RWPE1 (cell line): ENCODE measurements at places on chromosomes 3 and 15.

DNA sequence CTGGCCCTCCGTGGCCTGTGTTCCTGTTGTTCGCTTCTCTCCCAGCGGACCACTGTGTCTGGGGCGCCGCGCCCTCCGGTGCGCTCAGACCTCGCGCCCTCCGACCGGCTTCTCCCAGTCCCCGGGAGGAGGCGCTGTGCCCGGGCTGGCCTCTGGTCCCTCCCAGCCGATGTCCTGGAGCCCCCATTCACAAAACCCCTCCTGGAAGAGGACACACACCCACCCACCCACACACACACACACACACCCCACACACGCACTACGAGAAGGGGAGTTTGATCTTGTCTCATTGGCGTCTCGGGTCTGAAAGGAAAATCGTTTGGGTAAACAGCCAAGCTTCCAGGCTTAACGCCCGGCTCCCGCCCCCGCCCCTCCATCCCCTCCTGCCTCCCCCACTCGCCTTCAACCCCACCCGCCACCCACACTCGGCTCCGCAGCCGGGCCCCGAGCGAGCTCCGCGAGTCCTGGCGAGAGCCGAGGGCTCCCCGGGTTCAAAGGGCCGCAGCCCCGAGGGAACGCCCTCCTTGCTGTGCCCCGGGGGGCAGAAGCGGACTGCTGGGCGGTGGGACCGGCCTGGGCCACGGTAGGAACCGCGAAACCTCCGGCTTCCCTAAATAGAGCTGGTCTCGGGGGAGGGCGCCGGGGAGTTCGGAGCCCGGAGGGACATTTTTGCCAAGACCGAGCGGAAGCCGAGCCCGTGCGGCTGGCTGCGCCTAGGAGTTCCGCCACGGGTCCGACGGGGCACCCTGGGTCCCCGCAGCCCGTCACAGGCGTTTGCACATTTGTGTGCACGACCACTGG is 23.6 kb downstream of the NR2F2 start:
- DNase-seq = no peak

GRCh38 chr3:76402926-76403325 is 617.6 kb upstream of the ZNF717 start:
- no peak for DNase-seq

DNA sequence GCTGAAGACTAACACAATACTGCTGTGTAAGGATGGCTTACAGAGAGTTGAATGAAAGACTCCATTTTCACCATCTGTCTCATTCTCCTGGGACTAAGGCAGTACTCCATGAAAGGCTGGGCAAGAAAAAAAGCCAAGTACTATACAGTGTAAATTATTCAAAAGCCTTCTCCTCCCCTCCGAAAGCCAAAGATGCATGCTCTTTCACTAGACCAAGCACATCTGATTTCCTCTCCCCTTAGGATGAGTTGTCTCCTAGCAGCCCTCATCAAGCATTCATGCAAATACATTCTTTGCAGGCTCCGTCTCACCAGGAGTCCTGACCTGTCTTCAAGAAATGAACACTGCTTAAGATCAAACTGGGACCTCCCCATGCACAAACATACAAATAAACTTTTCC is 133.5 kb upstream of the THBS1 start:
- no peak for DNase-seq

DNA sequence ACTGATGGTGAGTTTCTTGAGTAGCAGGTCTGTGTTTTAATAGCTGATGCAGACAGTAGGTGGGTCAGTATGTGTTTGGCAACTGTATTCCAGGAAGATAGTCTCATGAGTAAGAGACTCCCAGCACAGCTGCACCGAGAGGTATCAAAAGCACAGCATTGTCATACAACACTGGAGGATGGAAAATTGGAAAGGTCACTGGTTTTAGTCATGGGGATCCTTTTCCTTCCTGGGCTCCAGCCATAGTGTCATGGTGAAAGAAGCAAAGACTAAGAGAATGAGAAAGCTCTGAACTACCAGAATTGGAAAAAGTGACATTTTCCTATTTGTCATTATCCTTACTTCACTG is 61.5 kb downstream of the P3H2 start:
- DNase-seq = no peak

- no peak for DNase-seq
Measured at GRCh38 chr15:40080847-40081246, 27.8 kb downstream of the BMF start.

GRCh38 chr15:59170295-59171066 is 36.2 kb upstream of the LDHAL6B start:
- DNase-seq = peak; percentile 47

DNA sequence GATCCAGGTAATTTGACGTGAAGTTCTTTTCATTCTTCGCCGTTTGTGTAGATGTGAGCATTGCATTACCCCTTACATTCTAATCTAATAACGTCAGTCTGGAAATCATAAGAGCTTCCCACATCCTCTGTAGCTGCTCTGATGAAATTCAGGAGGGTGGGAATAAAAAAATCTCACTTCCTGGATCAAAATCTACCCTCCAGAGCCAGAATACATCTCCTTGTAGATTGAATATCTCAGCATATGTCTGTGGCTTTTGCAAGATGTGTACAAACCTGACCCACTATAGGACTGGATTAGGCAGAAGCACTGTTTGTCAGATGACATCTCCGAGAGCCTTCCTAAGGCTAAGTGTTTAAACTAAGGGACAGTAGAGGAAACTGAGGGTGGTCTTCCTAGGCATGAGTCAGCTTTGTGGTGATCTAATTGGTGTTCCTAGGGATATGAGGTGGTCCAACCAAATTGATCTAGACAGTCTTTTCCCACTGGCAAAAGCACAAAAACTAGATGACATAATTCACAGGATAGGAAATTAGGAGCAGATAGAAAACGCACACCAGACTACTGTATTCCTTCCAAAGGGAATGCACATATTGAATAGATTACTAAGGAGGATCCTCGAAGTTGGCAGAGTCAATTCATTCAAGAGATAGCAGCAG is 216.3 kb upstream of the LRTM1 start:
- no peak for DNase-seq

DNA sequence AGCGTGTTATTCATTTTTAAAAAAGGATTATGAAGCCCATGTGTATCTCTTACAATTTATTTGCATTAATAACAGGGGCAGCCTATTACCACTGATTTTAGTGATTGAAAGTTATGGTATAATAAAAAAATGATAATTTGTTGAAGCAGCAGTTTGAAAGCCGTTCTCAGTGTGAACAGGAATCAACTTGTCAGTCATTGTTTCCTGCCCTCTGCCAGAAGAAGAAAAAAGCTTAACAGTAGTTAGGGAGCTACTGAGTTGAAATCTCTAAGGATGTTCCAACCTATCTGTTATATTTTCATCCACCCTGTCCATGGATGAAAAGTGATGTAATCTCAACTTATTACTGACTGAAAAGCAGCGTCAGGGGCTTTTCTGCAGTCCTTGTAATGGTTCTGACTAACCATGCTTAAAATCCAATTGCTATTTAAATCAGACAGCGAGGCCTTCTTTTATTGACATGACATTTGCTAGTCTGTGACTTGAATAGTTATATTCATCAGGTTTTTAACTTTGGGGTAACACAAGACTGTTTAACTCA is 486.7 kb downstream of the ROBO2 start:
- DNase-seq = no peak

DNA sequence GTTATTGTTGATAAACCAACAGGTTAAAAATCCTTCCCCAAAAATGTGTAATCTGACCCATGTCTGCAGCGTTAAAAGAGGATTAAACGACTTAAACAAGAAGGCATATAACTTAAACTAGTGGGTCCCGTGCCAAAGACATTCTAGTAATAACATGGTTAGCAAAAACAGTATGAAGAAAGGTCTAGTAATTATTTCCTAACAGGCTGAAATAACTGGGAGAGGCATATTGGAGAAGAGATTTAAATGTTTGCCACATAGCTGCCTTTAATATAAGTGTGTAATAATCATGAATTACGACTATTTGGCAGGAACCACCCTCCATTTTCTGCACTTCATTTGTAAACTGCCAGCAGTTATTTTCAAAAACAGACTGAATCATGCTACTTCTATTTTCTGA is 67.7 kb upstream of the CSPG5 start:
- DNase-seq = no peak

DNA sequence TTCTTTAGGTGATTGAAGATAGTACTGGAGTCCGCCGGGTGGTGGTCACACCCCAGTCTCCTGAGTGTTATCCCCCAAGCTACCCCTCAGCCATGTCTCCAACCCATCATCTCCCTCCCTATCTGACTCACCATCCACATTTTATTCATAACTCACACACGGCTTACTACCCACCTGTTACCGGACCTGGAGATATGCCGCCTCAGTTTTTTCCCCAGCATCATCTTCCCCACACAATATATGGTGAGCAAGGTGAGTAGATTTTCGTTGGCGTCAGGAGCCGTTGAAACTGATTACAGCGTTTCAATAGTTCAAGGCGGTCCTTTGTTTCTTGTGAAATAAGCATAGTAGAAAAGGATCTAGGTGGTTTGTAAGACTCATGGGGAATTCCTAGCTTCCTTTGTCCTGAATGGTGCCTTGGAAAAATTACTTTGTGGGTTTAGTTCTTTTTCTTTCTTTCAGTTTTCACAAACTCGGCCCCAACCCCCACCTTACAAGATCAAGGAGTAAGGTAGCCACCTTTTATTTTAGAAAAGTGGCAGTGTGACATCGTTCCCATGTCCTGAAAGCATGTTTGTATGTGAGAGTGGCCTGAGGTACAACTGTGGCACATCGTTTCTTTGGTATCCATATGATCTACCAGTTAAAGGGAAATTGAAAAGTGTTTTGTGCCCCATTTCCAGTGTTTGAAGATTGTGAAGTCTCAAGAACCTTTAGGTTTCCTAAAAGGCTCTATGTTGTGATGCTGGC is 200.6 kb downstream of the GHSR start:
- DNase-seq = no peak

DNA sequence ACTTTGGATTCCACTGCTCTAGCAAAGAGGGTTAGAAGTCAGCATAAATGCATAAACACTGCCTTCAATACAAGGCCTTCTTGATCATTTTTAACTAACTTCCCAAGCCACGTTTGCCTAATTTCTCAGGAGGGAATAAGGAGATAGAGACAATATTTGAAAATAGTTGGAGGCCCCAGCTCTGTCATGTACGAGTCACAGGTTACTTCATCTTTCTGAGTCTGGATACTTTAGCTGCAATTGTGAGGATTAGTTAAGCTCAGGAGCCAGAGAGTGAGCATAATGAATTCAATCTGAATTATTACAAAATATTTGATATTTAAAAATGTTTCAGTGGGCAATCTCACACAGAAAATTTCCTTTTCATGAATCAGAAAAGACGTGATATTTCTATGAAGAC is 298.9 kb downstream of the SHOX2 start:
- DNase-seq = peak; percentile 17

DNA sequence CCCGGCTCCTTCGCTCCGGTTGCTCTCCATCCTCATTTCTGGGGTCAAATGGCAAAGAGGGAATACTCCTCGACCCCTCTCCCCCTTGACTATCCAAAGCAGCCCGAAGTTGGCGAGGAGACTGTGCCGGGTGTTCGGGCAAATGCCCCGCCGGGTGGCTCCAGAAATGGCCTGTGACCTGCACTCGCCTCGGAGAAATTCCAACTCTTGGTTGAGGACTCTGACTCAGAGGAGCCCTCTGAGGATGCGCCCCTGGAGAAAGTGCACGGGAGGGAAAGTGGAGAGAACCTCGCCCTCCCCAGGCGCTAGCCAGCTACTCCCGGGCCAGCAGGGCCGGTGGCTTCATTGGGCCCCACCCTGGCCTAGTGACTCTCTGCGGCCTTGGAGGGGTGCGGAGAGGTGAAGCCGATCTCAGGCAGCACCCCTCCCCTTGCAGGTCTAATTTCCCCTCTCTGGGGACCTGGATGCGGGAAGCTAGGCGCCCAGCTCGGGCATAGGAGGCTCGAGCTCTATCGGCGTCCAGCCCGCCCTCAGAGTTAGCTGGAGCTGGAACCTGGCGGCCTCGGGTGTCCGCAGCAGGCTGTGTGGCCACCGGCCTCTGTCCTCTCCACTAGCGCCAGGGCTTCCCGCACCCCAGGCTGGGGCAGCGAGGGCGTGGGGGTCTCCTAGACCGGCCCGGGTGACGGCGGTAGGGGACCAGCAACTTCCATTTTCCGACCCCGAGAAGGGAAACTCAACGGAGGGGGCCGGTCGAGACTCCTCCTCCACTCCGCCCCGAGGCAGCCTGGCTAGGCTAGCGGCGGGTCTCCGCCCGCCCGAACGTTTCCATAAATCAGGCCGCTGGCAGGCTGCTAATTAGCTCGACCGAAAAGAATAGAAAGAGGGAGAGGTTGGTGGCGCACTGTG is 29.4 kb downstream of the NR2F2 start:
- no peak for DNase-seq

- DNase-seq = no peak
Measured at GRCh38 chr3:61824553-61825135, 263.3 kb downstream of the PTPRG start.

DNA sequence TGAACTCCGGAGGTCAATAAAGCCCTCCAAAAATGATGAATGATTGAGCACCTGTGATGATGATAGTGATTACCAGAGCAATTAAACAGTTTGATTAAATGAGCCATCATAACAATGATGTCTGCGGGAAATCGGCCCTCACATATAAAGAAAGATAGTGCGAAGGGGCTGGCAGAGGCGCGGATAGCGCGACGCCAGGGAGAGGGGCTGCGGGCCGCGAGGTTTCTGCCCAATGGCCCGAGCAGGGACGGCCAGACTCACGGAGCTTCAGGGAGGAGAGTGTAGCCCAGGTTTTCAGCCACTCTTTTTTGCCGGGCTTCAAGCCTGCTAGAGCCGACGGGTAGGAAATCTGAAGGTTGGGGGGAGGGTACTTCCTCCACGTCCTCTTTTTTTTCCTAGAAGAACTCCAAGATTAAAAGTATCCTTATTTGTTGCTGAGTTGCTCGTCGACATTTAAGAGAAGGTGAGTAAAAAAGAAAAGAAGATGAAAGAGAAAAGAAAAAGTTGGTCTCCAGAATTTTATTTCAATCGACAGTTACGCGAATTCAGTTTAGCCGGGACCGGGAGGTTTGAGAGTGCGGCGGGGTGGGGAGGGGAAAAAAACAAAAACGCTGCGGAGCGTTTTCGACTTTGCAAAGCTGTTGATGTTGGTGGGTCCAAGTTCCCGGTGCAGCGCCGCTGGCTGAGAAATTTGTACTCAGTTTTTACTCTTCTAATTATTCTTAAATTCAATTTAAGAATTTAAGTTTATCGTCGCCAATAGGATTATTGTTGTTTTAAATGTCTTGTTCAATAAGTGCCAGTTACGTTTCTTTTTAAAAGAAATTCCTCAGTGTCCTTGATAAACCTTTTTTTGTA is 2.2 kb upstream of the MEIS2 start:
- no peak for DNase-seq

GRCh38 chr15:58307313-58307961 is 124.4 kb upstream of the LIPC start:
- peak; percentile 24 for DNase-seq

- DNase-seq = no peak
Measured at GRCh38 chr3:120049881-120050539, 44.2 kb downstream of the GSK3B start.

GRCh38 chr3:146780251-146780650 is 175.1 kb upstream of the PLSCR5 start:
- DNase-seq = no peak

DNA sequence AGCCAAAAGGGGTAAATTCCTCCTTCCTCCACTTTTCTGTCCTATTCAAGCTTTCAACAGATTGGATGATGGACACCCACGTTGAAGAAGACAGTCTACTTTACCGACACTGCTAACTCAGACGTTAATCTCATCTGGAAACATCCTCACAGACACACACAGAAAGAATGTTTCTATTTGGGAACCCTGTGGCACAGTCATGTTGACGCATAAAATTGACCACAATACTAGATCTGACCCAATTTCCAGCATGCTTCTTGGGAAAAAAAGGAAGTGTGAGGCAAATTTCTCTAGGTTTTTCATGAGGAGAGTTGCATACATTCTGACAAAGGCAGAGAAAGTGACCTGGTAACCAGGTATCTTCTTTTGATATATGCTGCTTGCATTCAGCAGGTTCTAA is 594.1 kb downstream of the FGF12 start:
- no peak for DNase-seq
